Naive thymus-derived CD4-positive, alpha-beta T cell (primary cell): ENCODE measurements at places on chromosomes 2 and 18.

GRCh38 chr2:62472312-62472711 is 33.7 kb downstream of the TMEM17 start:
- DNase-seq: no peak

- DNase-seq: no peak
These were observed 35.8 kb upstream of the PTPN4 start for GRCh38 chr2:119723784-119724467.

GRCh38 chr18:35547008-35547605 is 34.4 kb upstream of the GALNT1 start:
- DNase-seq: no peak

- no peak for DNase-seq
These were observed 36.2 kb downstream of the NGEF start for GRCh38 chr2:232976666-232977437.

DNA sequence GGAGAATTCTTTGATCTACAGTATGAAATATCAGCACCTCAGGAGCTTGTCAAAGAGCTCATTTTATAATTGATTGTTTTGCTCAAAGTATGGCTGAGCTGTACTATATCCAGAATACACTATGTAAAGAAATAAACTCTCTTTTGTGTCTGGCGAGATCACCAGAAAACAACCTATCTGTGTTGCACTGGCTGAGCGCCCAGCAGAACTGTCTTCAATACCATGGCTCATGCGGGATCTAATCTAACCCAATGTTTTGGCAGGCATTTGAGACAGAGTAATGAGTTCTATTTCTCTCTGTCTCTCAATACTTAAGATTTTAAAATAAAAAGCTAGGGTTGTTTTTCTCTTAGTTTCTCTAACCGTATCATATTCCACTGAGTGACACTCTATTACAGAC is 192.4 kb downstream of the L3MBTL4 start:
- no peak for DNase-seq

DNA sequence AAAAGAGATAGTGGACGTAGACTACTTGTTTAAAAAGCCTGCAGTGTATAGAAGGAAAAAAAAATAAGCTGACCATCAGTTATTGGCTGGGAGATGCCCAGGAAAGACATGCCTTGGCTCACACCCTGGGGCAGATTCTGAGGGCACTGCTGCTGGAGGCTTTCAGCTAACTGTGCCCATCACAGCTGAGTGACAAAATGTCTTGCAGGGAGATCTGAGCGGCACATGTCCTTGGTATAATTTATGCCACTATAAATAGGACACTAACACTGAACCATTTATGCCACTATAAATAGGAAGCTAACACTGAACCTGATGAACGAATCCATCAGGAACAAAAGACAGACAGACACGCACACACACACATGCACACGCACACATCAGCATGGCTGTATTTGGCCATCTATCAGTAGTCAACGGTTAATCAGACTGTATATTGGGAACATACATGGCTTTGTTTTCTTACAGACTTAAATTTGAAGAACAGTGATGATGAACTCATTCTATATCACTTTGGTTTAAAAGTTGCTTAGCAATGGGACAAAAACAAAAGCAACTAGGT is 68.2 kb upstream of the NOSTRIN start:
- DNase-seq: no peak

DNA sequence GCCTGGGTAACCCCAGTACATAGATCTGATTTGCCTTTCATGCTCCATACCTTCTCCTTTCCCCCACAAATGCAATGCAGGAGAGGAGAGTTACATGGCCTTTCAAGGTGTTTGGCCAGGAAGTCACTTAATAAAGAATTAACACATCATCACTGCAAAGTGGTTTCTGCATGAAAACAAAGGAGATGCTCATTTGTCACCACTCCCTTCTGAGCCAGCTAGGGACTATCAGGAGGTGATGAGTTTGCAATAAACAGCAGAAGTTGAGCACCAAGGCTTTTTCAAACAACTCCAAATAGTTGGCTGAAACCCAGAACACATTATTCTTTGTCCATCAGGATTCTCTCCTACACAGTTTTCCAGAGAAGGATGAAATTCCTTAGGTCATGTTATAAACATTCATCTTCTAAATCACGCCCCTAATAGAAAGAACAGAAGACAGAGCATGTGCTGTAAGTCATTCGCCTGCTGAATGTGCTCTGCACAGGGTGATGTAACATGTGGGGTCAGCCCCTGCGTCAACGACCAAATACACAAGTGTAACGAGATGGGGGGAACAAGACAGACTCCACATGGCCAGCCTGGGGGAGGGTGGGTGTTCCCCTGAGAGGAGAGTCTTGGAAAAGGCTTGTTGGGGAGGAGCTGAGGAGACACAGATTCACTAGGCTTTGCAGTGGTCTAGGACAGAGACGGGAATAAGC is 87.3 kb upstream of the RMDN2 start:
- no peak for DNase-seq

DNA sequence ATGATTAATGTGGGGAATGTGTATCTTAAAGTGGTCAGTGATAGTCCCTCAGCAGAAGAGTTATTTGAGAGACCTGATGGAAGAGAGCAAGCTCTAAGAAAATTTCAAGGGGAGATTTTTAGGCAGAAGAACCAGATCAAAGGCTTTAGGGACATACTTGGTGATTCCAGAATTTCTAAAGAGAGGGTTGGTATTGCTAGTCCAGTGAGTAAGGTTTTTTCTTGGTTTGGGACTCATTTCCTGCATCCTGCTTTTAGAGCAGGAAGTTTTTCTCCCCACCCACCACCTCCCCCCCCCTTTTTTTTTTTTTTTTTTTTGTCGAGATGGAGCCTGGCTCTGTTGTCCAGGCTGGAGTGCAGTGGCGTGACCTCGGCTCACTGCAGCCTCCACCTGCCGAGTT is 42.7 kb upstream of the DYSF start:
- no peak for DNase-seq

- DNase-seq: no peak
These were observed 87.3 kb upstream of the TLK1 start for GRCh38 chr2:171247741-171248662.

GRCh38 chr2:73385504-73386341 is at the start of gene ALMS1:
Gene ALMS1, plus strand, starts transcription at chr2:73385836. Its CDS starts 33 bp downstream, at chr2:73385869.
- peak; percentile 86 for DNase-seq

- DNase-seq: no peak
These were observed 4.8 kb downstream of the ITPRIPL1 start for GRCh38 chr2:96329874-96330273.

DNA sequence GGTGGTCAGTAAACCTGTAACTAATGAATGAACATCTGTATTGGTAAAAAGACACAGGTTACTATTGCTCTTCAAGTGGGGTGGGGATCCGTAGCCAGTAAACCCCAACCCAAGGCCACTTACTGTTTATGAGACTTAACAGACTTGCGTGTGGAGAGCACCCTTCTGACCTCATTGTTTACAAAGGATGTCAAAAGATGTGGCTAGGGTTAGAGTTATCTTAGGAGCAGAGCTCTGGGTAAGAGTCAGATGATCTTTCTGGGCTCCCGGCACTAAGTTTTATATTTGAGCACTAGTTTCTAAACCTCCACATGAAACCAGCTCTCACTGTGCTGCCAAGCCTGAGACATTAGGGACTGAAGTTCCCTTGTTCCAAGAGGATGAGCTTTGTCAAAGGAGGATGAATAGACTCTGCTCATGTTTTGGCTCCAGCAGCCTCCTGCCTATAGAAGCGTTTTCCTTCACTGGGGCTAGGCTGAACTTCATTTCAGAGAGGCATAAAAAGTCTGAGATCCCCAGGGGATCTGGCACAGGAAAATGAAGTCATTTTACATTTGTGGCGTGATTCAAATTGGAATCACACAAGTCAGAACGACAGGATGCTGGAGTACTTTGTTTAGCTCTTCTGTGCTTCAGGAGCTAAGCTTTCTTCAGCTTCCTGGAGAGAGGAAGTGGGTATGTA is 403.1 kb upstream of the TRIB2 start:
- DNase-seq: no peak

DNA sequence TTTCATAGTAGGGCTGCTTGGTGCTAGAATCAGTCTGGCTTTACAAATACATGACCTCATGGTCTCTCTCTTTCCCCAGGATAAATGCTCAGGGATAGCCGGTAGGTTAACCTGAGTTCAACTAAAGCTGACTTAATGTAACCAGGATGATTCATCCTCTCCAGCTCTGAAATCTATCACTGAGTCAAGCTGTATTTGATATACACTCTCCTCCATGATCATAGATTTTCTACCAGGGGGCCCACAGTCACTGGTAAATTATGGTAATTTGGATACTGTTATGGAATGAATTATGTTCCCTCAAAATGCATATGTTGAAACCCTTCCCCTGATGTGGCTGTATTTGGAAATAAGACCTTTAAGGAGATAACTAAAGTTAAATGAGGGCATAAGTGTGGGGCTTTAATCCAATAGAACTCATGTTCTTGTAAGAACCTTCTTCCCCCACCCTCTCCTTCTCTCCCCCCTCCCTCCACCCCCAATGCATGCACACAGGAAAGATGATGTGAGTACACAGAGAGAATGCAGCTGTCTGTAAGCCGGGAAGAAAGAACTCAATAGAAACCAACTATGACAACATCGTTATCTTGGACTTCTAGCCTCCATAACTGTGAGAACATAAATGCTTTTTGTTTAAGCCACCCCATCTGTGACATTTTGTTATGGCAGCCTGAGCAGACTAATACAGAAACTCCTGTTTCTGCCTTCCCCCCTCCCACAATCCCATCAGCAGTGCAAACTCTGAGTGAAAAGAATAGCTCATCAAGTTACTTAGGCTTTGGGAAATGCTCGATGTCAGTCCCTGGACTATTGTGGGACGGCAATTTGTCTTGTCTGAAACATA is 134.9 kb upstream of the KYNU start:
- DNase-seq: no peak

- DNase-seq: no peak
These were observed 222.6 kb downstream of the INSIG2 start for GRCh38 chr2:118310681-118311429.

GRCh38 chr18:10526561-10526949 is 728 bp downstream of the NAPG start:
- DNase-seq: no peak

GRCh38 chr2:205769879-205770278 is 87.6 kb downstream of the NRP2 start:
- DNase-seq: no peak

- DNase-seq: no peak
These were observed 2.0 kb downstream of the BCL11A start for GRCh38 chr2:60551240-60552077.

DNA sequence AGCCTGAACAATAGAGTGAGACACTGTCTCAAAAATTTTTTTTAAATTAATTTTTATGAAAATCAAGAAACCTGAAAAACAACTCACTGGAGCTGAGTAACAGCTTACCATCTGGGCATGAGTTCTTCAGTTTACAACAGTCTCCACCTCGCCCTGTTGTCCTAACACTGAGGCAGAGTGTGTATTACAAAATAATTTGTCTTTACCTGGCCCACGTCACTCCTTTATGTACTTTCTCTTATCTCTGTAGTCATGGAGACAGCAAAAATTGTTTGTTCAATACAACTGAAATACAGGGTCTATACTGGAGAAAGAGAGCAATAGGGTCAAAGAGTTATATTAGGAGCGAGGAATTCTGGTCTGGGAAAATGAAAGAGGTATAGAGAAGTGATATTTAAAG is 48.1 kb downstream of the CYTIP start:
- no peak for DNase-seq

- peak; percentile 6 for DNase-seq
These were observed 516 bp downstream of the EIF2AK2 start for GRCh38 chr2:37156071-37156856.

DNA sequence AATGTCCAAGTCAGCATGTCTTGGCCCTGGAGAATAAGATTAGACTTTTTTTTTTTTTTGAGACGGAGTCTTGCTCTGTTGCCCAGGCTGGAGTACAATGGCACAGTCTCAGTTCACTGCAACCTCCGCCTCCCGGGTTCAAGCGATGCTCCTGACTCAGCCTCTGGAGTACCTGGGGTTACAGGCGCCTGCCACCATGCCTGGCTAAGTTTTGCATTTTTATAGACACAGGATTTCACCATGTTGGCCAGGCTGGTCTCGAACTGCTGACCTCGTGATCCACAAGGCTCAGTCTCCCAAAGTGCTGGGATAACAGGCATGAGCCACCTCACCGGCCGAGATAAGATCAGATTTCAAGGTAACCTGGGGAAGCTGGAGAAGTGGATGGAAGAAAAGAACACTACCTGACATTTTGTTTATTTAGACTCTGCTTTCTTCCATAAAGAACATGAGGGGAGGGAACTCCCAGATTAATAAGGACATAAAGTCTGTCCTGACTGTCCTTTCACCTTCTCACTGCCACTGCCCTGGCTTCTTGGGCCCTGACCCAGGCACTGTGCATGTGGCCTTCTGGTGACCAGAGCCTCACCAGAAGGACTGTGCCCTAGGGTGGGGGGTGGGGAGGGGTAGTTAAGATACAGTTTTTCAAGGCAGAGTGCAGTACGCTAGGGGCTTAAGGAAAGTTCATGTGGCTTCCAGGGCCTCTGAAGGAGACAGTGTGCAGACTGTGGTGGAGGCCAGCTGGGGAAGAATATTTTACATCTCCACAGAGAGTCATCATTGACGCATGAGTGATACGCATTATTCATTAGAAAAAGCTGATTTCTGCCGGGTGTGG is 4.8 kb upstream of the IMPA2 start:
- no peak for DNase-seq

GRCh38 chr2:78907089-78907488 is 118.4 kb upstream of the REG3G start:
- DNase-seq: no peak

GRCh38 chr2:203900253-203900652 is 32.7 kb downstream of the CTLA4 start:
- no peak for DNase-seq

DNA sequence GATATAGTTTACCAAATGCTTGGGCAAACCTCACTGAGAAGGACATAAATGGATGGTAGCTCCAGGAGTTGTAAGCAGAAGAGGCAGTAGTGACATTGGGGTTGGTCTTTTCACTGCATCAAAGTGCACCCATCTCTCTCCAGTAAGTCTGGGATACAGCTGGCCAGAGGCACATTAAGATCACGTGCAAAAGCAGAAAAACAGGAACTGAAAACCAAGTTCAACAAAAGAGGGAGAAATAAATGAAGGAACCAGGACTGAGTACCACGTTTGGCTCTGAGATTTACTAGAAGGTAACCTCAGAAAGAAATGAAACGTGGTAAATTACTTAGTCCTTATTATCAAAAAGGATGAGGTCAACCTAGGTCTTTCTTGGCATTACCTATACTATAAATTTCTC is 259.2 kb downstream of the OSR1 start:
- DNase-seq: no peak
